Renal cortical epithelial cell (primary cell): ENCODE measurements at places on chromosomes 12 and 14. TPM values are rescaled to one million over a fixed set of nuclear protein-coding genes. Genes with fewer than 3 reads are reported as not detected.

Gene TMEM253
- 0.10 and 0.35 TPM in 2 replicates for total RNA-seq

Gene SOAT2
- not detected in 2 replicates for total RNA-seq

Gene RPL10L
- not detected in 2 replicates for total RNA-seq

Gene RPS26
- 119 and 710 TPM in 2 replicates for total RNA-seq

Gene KICS2
- total RNA-seq: 6.6 and 7.1 TPM in 2 replicates

Gene BBOF1
- total RNA-seq: 13.9 and 15.8 TPM in 2 replicates

Gene CFL2
- 54.4 and 57.3 TPM in 2 replicates for total RNA-seq

Gene IRAK3
- total RNA-seq: 3.0 and 4.0 TPM in 2 replicates

Gene CNTN1
- 2.0 and 4.5 TPM in 2 replicates for total RNA-seq

Gene FITM1
- 0.25 TPM in 1 of 2 replicates, not detected in the other for total RNA-seq

Gene PTCSC3
- total RNA-seq: not detected in 2 replicates

Gene EPYC
- not detected in 2 replicates for total RNA-seq

Gene CIDEB
- 0.87 and 2.8 TPM in 2 replicates for total RNA-seq

Gene REM2
- total RNA-seq: under 0.01 and 0.20 TPM in 2 replicates

Gene MANSC4
- total RNA-seq: not detected in 2 replicates

Gene APOLD1
- 1.5 and 3.6 TPM in 2 replicates for total RNA-seq

Gene SPTSSA
- total RNA-seq: 10.9 and 19.8 TPM in 2 replicates

Gene TEAD4
- total RNA-seq: 9.7 and 15.3 TPM in 2 replicates

Gene RFX4
- total RNA-seq: not detected in 2 replicates

Gene HOXC4
- 0.52 and 1.5 TPM in 2 replicates for total RNA-seq

Gene GARIN6
- total RNA-seq: not detected in 2 replicates

Gene FGD4
- 30.6 and 65.2 TPM in 2 replicates for total RNA-seq

Gene GALNT8
- 0.05 TPM in 1 of 2 replicates, not detected in the other for total RNA-seq

Gene PRPF39
- total RNA-seq: 25.9 and 40.1 TPM in 2 replicates

Gene TGFB3
- total RNA-seq: 2.6 and 4.2 TPM in 2 replicates

Gene DEGS2
- 0.20 TPM in 1 of 2 replicates, not detected in the other for total RNA-seq

Gene WASHC4
- total RNA-seq: 107 and 169 TPM in 2 replicates

Gene DLGAP5
- 0.94 and 29.0 TPM in 2 replicates for total RNA-seq

Gene ADIPOR2
- total RNA-seq: 32.1 and 47.1 TPM in 2 replicates

Gene CHGA
- not detected in 2 replicates for total RNA-seq

Gene ING4
- total RNA-seq: 45.3 and 67.6 TPM in 2 replicates

Gene LRP1-AS
- not detected in 2 replicates for total RNA-seq

Gene LIMA1
- 49.3 and 58.7 TPM in 2 replicates for total RNA-seq

Gene CCDC198
- 41.0 and 74.6 TPM in 2 replicates for total RNA-seq

Gene UBE3B
- total RNA-seq: 63.2 and 78.4 TPM in 2 replicates

Gene KLRB1
- not detected in 2 replicates for total RNA-seq

Gene DPPA3
- total RNA-seq: not detected in 2 replicates

Gene RPS6KA5
- total RNA-seq: 3.3 TPM in 2 replicates

Gene KRT75
- 0.35 TPM in 1 of 2 replicates, not detected in the other for total RNA-seq

Gene CBLN3
- 0.52 and 1.2 TPM in 2 replicates for total RNA-seq

Gene OTOGL
- total RNA-seq: under 0.01 TPM in 2 replicates

Gene WNT1
- total RNA-seq: not detected in 2 replicates

Gene SLC35E3
- 4.5 and 7.0 TPM in 2 replicates for total RNA-seq

Gene PRH2
- not detected in 2 replicates for total RNA-seq

Gene ATP6V1D
- 159 and 202 TPM in 2 replicates for total RNA-seq

Gene DTX1
- total RNA-seq: 0.35 TPM in 1 of 2 replicates, not detected in the other

Gene TGM1
- 0.45 and 1.6 TPM in 2 replicates for total RNA-seq

Gene SLC39A5
- 0.20 TPM in 1 of 2 replicates, not detected in the other for total RNA-seq

Gene CDK2
- 12.9 and 29.0 TPM in 2 replicates for total RNA-seq

Gene CCDC177
- total RNA-seq: not detected in 2 replicates

Gene LRRC43
- total RNA-seq: 0.69 and 1.3 TPM in 2 replicates

Gene TRIM9
- total RNA-seq: 0.69 and 2.9 TPM in 2 replicates
